ENCODE measurements at places on chromosomes 2 and 18.

DNA sequence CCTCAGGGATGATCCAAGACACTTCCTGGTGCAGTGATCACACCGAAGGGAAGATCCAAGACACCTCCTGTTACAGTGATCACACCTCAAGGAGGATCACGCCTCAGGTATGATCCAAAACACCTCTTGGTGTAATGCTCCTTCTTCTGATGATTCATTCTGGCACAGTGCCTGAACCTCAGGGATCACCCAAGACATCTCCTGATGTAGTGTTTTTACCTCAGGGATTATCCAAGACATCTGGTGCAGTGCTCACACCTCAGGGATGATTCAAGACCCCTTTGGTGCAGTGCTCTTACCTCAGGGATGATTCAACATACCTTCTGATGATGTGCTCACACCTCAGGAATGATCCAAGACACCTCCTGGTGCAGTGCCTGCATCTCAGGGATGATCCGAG lies 124.4 kb downstream of the ASB1 start:
- no peak for DNase-seq

GRCh38 chr18:57697426-57697825 lies 75.8 kb upstream of the NARS1 start:
- no peak for DNase-seq

DNA sequence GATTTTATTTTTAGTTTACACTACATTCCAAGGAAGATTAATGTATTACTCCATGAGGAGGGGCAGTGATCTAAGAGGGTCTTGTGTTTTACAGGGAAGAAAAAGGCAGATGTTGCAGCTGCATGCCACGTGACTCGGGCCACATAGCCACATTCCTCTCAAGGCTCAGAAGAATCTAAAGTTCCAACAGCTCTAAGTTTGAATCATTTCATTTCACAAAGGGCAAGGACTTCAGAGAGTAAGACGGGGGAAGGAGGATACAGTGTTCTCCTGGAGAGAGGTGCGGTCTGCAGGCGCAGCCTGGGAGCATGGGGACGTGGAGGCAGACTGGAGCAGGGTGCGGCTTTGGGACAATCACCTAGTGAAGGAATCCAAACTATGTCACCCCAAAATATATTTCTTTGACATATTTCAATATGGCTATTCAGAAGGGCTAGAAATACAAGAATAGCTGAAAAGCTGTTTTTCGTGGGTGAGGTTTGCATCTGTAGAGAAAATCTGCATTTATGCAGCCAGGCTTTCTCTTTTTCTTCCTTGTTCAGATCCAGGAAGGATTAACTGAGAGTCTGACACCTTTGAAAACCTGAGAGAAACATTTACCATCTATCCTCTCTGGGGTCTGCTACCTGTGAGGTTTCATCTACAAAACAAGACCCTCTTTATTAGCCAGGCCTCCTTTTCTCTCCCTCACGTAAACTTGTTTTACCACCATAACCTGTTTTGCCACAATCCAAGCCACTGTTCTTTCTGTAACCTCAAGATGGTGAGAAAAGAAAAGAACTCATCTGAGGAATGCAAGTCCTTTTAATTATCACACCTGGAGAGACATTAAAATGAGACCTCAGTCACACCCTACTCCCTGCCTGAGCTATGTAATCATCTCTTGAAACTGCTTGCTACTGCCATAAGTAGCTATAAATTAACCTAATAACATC lies 165.1 kb upstream of the NDUFV2 start:
- DNase-seq = no peak

DNA sequence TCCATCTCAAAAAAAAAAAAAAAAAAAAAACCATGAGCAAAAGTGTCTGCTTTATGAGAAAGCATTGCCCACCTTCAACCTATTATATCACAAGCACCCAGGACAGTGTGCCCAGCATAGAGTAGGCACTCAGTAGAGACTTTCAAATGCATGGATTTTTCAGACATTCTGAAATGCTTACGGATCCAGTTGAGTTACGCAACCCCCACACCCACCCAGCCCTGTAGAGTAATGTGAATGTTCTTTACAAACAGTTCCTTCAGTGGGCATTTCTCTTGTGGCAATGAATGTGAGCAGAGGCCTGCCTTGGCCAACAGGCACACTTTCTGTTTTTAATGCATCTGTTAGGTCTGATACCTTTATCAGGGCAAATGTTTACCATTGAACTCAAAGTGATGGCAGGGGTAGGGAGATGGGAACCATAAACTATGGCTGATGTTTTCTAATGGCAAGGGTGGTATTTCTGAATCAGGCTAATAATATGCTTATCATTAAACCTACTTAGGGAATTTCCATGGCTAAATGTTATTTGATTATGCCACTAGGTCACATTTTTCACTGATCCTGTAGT lies 65.0 kb upstream of the RPL31 start:
- DNase-seq = no peak

- no peak for DNase-seq
These were observed 29.4 kb upstream of the RNF149 start for GRCh38 chr2:101337877-101338276.

DNA sequence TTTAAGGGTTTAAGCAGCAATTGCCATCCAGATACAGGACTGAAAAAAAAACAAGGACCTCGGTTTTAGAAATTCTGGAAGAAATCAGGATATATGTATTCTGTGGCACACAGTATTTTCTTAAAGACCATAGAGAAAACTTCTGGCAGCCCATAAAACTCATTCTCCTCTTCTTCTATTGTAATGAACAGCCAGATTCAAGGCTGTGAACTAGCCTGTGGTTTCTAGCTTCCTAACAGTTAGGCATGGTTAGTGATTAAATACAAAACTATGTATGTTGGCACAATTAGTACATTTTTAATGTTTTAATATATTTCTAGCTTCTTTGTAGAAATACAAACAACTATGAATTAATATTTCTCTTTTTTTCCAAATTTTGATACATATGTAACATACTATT lies 555.7 kb downstream of the DSC3 start:
- DNase-seq = no peak

GRCh38 chr2:85907671-85908157 lies 18.9 kb upstream of the ST3GAL5 start:
- no peak for DNase-seq

GRCh38 chr2:183579686-183580085 lies 455.4 kb downstream of the NUP35 start:
- DNase-seq = no peak

- DNase-seq = no peak
These were observed 60.8 kb downstream of the EFEMP1 start for GRCh38 chr2:55862673-55863390.

Measured in nephron progenitor cell (in vitro differentiated cells).